NCI-H2081 treated with DMSO at 0.1 percent for 48 hours (cell line): ENCODE measurements at places on chromosomes 1 and 21.

- DNase-seq, result no peak
Observed at GRCh38 chr1:219333626-219334025, 159.9 kb downstream of the LYPLAL1 start.

DNA sequence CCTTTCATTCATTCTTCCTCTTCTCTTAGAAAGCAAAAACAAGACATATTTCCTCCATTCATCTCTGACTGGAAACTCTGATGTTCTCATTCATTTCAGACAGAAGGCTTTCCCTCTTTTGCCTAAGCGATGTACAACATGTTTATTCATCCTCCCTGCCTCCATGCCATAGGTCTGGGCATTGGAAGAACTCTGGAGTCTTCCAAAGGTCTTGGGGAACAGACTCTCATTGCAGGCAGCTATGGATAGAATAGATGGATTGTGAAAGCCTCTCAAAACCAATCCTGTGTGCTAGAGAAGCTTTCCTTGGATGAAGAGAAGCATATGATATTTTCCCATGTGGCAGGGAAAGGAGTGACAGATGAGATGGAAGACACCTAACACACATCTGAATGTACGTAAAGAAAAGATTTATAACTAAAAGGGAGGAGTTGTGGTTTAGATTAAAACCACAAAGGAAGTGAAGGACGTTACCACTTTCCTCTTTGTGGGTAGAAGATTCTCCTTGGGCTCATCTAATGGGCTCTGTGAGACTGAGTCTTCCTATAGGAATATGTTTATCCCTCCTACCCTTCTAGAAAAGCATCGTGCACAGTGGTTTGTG, 38.7 kb downstream of the BCL9 start:
- DNase-seq, result no peak

DNA sequence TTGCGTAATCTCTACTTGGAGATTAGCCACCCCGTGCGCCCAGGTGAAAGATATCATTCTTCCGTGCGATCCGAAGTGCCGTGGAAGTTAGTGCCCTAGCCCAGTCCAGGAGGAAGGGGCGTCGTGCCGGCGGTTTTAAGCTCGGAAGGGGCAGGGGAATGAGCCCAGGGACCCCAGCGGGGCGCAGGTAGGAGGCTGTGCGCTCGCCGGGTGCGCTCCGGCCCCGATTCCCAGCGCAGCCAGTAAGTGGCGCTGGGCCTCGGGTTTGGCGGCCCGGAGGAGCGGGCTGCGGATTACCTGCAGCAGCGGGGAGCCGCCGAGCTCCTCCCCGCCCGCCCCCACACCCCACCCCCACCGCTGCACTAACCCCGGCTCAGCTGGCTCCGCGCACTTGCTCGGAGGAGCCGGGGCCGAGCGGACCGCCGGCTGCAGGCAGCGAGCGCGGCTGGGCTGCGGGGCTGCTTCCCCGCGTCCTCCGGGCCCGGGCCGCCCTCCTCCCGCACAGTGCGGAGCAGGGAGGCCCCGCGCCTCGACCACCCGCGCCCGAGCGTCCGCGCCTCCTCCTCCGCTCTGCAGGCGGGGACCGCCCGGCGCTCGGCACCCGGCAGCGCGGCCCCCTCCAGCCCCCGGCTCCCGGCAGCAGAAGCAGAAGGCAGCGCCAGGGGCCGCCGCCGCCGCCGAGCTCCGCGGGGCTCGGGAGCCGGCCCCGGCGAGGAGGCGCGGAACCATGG, at the start of gene RYR2:
TSS of gene RYR2 (plus strand) at position 390 of the 731 bp plus-strand sequence. CDS start at position 728, 338 bp downstream.
- DNase-seq, result peak; percentile 46

DNA sequence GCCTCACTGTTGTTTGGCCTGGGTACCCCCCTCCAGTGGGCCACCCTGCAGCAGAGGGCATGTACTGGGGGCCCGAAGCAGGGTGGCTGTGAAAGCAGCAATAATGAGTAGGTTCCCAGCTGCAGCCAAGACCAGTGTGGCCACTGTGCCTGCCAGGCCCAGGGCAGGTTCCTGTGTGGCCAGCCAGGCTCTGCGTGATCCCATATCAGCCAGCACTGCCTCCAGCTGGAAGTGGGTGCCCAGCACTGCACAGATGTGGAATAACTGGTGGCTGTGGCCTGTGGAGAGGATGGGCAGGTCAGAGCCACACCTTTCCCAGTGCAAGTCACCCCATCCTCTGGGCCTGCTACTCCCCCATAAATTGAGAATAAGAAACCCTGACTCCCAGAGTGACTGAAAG, 2.1 kb downstream of the BGLAP start:
- no peak for DNase-seq

DNA sequence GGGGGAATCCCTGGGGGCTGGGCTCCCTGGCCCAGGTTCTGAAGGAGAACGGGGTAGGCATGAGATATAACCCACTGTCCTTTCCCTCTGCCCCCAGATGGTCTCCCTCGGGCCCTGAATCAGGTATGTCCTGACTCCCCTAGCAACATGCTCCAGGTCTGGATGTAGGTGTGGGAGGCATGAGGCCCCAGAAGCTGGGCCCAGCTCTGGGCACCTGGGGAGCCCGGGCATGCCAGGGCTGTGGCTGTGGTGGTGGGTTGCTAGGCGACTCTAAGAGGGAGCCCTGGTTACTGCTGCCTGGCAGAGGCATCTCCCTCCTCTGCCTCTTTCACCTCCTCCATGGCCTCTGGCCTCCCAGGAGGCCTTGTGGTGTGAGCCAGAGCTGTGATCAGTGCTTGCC, 16.2 kb downstream of the FOXO6 start:
- no peak for DNase-seq

- DNase-seq, result no peak
Observed at GRCh38 chr1:245988393-245989078, 518.5 kb downstream of the SMYD3 start.

DNA sequence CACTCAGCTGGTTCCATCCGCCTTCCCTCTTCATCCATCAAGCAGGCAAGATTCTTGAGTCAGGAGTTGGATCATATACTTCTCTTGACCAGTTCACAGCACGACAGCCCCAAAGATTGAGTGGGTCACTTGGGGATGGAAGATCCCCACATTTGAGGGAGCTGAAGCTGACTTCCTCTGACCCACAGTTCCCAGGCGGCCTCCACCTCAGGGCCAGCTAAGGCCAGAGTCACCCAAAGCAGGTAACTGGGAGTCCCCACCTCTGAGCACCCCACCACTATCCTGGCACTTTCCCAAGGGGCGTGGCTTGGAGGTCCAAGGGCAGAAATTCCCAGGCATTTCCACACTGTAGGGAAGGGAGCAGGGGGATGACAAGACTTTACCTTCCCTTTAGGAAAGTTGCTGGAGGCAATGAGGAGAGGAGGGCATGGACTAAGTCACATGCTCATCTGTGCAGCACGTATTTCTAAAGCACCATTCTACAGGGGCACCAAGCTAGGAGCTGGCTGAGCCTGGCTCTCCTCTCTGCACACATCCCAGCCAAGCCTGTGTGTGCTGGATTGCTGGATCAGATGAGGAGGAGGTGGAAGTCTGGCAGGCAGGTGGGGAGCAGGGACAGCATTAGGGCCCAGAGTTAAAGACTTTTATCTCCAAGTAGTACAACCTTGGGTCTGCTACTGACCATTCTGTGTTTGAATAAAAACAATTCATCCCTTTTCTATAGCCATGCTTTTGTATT, 1.3 kb upstream of the RD3 start:
- no peak for DNase-seq

GRCh38 chr1:175978926-175979325, 228.2 kb downstream of the COP1 start:
- DNase-seq, result no peak

- no peak for DNase-seq
Observed at GRCh38 chr1:10046356-10047085, 13.8 kb downstream of the UBE4B start.

- no peak for DNase-seq
Observed at GRCh38 chr1:216144661-216145450, 278.4 kb downstream of the USH2A start.

DNA sequence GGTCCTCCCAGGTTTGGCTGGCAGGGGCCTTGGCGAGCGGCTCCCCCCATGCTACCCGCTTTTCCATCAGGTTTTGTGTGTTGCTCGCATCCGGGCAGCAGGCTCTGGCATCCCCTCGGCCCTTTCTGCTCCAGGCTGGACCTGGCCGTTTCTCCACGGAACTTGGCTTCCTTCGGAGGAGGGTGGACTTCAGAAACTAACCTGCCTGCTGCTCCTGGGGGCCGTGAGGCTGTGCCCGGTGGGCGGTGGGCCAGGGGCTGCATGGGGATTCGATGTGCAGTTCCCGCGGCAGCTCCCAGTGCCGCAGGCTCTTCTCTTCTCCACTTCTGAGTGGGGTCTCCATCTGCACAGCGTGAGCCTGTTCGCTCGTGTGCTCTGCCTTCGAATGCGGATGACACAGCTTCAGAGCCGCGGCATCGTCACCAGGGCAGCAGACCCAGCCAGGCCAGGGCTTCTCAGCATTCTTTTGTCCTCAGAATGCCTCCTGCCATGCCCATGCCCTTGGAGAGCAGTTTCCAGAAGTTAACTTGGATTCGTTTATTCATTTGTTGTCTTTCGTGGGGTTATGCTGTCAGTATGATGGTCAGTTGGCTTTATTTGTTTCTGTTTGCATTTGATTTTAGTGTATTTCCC, 36.4 kb downstream of the PRKCZ start:
- no peak for DNase-seq

- DNase-seq, result no peak
Observed at GRCh38 chr1:54678776-54679643, 36.7 kb upstream of the TTC4 start.

- DNase-seq, result no peak
Observed at GRCh38 chr21:39156024-39156423, 27.2 kb downstream of the PSMG1 start.

- no peak for DNase-seq
Observed at GRCh38 chr1:55773211-55773940, 558.2 kb upstream of the USP24 start.

DNA sequence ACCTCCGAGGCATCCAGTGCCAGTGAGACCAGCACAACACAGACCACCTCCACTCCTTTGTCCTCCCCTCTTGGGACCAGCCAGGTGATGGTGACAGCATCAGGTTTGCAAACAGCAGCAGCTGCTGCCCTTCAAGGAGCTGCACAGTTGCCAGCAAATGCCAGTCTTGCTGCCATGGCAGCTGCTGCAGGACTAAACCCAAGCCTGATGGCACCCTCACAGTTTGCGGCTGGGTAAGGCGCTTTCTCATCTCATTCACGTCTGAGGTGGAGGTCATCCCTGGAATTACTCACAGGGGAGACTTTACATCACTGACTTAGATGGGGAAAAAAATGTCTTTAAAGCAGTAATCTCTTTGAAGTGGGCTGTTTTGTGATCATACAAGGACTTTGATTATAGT, 106.3 kb downstream of the CD247 start:
- no peak for DNase-seq

GRCh38 chr21:32878661-32879060, 107.1 kb upstream of the PAXBP1 start:
- DNase-seq, result no peak

- no peak for DNase-seq
Observed at GRCh38 chr1:184387476-184388318, 868 bp downstream of the C1orf21 start.

- peak; percentile 39 for DNase-seq
Observed at GRCh38 chr1:64823691-64824476, 79.0 kb downstream of the RAVER2 start.

DNA sequence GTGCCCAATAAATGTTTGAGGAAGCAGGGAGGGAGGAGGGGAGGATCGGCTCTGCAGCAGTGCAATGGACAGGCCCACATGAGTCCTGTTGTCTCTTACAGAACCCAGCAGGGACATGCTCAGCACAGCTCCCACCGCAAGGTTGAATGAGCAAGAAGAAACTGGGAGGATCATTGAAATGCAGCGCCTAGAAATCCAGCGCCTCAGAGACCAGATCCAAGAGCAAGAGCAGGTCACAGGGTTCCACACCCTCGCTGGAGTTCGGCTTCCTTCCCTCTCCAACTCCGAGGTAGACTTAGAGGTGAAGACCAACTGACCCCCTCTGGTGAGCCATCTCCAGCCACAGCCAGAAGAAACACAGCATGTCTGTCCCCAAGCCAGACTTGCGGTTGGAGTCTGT, 15.9 kb upstream of the TMEM125 start:
- no peak for DNase-seq

GRCh38 chr1:119266858-119267257, 101.7 kb upstream of the HAO2 start:
- no peak for DNase-seq

- DNase-seq, result no peak
Observed at GRCh38 chr1:91635763-91636162, 135.1 kb downstream of the CDC7 start.

DNA sequence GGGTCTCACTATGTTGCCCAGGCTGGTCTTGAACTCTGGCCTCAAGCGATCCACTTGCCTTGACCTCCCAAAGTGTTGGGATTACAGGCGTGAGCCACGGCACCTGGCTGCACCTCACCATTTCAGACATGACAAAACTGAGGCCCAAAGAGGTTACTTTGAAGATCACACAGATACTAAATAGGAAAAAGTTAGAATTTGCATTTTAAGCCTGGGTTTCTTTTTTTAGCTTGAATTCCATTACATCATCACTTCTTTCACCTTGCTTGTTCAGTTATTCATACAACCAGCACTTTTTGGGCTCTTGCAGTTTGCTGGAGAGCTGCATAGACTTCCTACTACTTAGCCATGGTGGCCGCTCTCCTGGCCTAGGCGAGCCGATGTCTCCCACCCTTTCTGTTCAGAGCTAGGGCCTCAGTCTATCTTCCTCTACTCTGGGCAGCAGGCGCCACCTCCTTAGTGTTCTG, 16.3 kb upstream of the CD2 start:
- no peak for DNase-seq
